AG09309 (cell line): ENCODE measurements at places on chromosomes 1 and 21.

GRCh38 chr1:234892642-234893041 is 236.0 kb downstream of the TOMM20 start:
- DNase-seq = no peak

- no peak for DNase-seq
Measured at GRCh38 chr1:92244376-92244775, 26.7 kb downstream of the C1orf146 start.

DNA sequence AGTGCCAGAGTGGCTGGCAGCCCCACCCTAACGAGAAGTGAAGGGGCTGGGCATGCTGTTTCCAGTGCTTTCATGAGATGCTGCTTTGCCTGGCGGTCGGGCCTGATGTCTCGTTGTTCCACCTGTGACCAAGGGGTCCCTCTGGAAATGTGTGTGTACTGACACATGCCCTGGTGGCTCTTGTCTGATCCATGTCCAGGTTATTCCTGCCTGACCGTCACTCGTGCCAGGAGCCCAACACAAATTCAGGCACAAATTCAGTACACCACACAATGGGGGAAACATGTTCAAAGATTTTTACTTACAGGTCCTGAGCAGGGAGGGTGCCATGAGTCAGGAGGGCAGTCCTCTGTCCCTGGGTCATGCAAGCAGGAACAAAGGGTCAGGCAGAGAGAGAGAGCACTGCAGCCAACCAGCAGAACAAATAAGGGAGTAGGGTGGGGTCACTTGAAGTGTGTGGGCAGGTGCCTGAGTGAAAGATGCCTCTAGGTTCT is 76.3 kb downstream of the ADARB1 start:
- no peak for DNase-seq

DNA sequence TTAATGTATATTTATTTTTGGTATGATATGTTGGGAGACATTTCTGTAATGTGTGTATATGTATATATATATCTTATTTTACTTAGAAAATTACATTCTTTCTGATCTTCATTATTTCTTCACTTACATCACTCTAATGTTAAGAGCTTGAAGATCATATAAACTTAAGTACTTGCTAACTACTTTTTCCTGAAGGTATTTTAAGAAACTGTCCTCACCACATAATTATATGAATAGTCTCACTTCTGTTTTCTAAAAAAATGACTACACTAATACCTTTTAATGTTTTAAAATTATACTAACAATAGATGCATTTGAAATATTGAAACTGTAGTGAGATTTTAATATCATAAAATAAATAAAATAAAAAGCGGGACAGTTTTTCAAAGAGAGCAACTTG is 377.1 kb downstream of the LRRIQ3 start:
- no peak for DNase-seq

DNA sequence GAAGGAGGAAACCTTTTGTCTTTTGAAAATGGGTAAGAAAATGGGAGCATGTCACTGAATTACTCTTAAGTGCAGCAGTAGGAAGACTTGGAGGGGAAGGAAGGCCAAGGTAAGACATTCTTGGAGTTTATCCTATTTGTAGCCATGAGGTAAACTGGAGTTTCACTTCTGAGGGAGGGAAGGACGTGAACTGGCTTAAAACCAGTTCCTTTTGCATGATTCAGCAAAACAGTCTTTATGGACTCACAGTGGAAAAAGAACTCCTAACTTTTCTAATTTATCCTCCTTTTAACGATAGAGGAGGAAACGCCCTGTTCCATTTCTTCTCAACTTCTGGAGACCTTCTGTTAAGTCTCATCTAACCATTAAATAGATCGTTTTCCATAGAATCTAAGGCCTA is 2.5 kb downstream of the PRDX6 start:
- DNase-seq = no peak

DNA sequence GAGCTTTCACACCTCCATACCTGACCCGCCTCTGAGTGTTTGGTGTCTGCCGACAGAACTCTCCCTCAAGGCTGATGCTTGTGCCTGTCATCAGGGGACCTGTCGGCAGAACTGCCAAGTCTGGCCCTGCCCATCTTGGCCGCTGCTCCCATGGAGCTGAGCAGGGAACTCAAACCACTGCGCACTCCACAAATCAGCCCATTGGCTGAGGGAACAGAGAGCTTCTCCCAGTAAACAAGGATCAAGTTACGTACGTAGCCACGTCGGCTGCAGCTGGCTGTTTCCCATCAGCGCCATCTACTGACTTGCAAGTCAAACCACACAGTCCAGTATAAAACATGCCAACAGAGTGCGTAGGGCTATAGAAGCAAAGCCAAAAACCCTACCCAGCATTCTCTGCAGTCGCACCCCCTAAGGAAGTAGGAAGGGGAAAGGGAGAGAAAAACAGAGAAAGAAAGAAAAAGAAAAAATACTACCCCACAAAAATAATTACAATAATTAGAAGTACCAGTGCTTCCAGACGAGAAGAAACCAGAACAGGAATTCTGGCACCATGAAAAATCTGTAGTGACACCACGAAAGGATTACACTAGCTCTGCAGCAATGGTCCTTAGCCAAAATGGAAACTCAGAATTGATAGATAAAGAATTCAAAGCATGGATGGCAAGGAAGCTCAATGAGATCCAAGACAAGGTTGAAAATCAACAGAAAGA is 13.1 kb downstream of the KRTAP13-1 start:
- no peak for DNase-seq

GRCh38 chr1:203028784-203029553 is 2.7 kb downstream of the PPFIA4 start:
- DNase-seq = no peak

DNA sequence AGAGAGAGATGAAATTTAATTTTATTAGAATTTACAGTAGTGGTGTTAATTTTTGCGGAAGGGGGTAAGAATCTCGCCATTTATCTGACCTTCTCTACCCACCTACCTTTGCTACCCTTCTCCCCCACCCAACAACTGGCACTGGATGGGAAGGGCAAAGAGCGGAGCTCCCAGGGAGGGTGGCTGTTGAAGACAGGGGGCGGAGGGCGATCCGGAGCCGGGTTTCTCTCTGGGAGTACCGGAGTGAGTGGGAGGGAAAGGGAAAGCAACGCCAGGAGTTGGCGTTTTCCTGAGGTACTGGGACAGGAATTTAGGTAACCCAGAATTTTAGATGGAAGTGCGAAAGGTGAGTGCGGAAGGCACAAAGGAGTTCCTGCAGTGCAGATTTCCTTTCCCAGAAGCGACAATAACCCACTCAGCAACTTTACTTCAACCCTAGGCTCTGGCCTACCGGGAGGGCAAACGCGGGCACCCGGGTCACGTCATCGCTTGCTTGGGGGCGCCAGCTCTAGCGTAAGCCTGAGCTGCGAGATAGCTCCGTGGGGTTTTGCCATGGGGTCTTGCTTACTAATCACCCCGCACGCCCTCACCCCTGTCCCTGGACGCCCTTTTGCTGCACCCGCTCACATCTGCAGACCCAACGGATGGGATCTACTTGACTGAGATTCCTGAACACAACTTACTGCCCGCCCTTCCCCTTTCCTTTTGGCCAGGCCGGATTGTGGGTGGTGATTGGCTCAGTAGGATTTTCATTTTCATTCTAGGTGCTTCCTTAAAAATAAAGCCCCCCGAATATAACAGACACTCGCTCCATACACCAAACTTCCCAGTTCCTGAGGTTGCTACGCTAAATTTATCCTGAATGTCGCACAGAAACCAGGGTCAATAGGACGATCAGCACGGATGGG is 413.0 kb upstream of the ESRRG start:
- no peak for DNase-seq

DNA sequence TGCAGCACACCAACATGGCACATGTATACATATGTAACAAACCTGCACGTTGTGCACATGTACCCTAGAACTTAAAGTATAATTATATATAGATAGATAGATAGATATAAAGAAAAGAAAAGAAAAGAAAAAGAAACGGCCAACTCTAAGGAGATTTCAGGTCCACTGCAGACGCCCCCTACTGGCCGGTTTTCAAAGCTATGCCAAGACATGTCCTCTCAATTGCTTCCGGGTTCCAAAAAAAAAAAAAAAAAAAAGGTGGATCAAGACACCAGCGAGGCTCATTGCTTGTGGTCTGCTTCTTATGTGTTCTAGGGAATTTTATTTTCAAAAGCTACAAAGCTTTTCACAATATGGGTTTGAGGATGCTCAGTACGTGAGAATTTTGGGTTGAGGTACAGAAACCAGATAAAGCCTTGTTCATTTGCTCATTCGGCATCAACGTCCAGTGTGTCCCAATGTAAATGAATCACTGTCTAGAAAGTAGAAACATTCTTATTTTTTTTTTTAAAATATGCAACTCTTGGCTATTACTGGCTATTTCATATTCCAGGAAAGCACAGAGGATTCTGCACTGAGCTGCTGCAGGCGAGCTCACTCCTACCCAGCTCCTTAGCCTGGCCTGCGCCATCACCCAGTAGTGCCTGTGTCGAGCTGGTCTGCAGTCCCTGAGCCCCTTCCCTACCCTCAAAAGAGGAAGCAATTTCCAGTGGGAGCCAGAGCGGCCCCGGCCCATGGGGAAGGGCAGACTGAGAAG is 643.0 kb downstream of the KIF26B start:
- DNase-seq = peak; percentile 55

DNA sequence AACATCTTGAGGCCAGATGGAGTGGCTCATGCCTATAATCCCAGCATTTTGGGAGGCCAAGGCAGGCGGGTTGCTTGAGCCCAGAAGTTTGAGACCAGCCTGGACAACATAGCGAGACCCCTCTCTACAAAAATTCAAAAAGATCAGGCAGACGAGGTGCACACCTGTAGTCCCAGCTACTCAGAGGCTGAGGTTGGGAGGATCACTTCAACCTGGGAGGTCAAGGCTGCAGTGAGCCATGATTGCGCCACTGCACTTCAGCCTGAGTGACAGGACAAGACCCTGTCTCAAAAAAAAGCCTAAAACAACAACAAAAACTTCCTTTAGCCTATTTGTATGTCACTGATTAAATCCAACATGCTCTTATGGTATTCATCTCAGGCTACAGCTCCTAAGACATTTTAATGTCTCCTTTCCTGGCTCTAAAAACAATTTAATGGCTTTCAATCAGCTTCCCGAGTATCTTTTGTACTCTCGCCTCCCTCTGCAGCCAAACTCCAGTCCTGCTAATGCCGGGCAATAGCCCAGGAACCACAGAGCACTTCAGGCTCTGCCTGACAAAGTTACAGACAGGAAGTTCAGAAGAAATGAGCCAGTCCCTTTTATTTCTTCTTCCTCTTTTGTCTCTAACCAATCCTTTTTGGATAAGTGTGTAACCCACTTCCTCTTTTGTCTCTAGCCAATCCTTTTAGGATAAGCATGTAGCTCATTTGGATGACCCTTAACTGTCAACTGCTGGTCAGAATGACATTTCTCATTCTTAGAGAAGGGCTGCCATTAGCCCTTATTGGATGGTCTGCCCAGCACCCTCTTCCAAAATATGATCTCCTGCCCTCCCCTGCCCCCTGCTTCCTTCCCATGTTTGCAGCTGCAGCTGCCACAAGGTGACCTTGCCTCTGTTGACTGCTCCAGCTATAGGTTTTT is 6.6 kb upstream of the DOP1B start:
- no peak for DNase-seq

- no peak for DNase-seq
Measured at GRCh38 chr1:43779805-43780403, 72.6 kb downstream of the ST3GAL3 start.

- no peak for DNase-seq
Measured at GRCh38 chr1:57325117-57325516, 98.7 kb downstream of the DAB1 start.

- DNase-seq = no peak
Measured at GRCh38 chr1:10556430-10557005, 81.8 kb downstream of the PEX14 start.

DNA sequence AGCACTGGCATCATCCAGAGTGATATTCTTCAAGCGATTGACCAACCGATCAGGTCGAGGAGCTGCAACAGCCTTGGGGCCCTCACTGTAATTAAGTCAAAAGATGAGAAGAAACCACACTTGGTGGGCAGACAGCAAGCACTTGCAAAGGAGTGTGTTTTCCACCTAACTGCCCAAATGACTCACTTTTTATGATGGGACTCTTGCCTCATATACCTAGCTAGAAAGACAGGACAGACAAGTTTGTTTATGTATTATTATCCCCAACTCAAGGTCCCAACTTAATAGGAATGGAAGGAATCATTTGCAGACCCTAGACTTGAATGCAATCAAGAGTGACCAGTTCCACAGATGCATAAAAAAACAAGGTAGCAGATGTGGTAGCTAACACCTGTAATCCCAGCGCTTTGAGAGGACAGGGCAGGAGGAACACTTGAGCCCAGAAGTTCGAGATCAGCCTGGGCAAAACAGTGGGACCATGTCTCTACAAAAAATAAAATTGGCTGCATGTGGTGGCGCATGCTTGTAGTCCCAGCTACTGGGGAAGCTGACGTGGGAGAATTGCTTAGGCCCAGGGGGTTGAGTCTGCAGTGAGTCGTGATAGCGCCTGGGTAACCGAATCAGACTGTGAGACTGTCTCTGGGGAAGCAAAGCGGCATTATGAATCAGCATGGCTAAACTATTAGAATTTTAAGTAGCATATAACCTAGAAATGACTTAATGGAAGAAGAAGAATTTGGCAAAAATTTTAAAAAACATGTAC is 2.3 kb upstream of the NRAS start:
- no peak for DNase-seq

GRCh38 chr1:235557495-235557894 is 53.2 kb upstream of the B3GALNT2 start:
- DNase-seq = no peak

GRCh38 chr1:223628233-223629125 is 37.0 kb downstream of the CAPN8 start:
- peak; percentile 1 for DNase-seq

- DNase-seq = no peak
Measured at GRCh38 chr1:65505547-65506300, 85.3 kb downstream of the LEPR start.

GRCh38 chr1:216223486-216223885 is 199.8 kb downstream of the USH2A start:
- no peak for DNase-seq

DNA sequence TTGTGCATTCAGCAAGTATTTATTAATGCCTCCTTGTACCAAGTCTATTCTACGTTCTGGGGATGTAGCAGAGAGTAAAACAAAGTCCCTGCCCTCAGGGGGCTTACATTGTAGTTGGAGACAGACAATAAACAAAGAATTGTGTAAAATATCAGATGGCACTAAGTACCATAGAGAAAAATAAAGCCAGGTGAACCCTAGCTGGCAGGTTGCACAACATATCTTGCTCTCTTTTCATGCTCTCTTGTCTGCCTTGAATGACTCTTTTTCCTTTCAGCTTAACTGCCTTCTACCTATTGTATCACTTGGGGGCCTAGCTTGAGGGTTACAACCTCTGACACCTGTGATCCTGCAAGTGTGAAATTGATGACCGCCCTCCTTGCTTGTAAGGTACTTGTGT is 20.7 kb upstream of the FASLG start:
- DNase-seq = no peak

DNA sequence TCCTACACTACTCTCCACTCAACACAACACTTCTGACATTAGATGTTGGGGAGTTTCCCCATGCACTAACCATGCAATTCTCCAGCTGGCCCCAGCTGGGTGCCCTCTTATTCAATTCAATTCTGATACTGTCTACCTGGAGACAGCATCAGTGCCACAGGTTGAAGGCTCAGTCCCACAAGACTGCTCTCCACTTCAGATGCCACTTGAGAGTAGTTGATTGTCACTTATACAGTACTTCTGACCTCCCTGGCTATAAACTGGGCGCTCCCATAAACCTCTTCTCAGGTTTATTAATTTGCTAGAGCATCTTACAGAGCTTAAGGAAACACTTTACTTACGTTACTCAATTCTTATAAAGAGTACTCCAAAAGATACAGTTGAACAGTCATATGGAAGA is 442.3 kb downstream of the LRRIQ3 start:
- DNase-seq = no peak

GRCh38 chr1:217027403-217028080 is 304.3 kb upstream of the ESRRG start:
- DNase-seq = no peak
